HCT116 (cell line): ENCODE measurements at places on chromosomes 4 and X.

DNA sequence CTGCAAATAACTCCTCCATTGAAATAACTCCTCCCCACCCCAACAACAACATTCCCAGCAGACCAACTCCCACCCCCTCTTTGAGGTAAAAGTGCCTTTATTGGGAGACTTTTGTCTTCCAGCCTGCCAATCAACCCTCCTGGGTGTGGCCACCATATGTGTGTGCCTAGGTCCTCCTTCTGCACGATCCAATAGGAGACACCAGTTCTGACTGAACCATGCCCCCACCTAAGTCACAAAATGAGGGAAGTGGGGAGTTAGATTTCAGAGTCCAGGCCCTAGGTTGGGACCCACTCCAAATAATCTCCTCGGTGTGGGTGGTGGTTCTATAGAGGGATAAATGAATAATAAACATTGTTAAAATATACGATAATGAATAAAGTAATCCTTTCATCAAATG lies 3.0 kb downstream of the PLP2 start:
- DNase-seq: no peak

DNA sequence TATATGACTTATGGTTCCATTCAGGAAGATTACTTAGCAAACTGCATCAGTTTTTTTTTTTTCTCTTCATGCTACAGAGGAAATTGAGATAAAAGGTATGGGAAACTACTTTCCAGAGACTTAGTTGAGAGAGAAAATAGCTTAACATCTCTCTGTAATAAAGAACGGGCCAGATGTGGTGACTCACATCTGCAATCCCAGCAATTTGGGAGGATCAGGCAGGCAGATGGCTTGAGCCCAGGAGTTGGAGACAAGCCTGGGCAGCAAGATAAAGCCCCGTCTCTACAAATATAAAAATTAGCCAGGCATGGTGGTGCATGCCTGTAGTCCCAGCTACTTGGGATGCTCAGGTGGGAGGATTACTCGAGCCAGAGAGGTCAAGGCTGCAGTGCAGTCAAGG lies 271.2 kb upstream of the TENM3 start:
- DNase-seq: no peak

DNA sequence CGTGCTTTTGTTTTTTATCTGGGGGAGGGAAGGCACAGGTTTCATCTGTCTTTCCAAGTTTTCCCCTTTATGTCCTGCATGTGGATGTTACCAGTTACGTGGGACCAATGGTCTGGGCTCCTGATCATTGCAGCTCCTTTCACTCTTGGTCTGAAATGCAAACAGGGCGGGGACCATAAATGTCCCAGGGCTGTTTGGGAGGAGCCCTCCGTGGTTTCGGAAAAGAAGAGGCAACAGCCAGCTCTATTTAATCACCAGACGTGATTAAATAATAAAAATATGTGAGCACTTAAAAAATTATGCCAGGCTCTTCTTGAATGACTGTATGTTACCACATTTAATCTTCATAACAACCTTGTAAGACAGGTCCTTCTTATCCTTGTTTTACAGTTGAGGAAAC lies 30.8 kb upstream of the C1GALT1C1 start:
- DNase-seq: no peak

- no peak for DNase-seq
Measured at GRCh38 chrX:100649550-100650356, 5.8 kb downstream of the SRPX2 start.

DNA sequence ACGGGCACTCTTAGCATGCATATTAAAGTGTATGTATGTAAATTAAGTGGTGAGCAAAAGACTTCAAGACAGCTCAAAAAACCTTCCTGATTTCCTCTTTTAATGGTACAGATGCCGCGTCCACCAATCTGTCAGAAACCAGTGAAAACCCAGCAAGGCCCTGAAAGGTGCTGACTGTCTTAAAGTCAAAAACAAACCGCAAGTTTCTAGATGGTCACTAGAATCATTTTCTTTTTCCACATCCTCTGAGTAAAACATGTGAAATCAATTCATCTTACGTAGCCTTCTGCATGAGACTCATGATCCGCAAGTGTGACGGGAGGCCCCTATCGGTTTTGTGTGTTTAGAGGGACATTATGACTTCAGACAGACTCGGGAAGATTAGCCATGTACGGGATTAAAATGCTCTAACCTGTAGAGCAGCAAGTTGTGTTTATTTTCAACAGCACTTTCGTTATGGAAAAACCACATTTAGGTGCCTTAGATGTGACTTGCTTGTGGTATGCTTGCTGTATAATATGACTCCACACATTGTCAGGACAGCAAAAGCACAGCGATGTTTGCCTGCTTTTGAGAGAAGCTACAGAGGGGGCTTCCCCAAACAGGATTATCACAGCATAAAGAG lies 88.2 kb upstream of the STS start:
- DNase-seq: no peak

DNA sequence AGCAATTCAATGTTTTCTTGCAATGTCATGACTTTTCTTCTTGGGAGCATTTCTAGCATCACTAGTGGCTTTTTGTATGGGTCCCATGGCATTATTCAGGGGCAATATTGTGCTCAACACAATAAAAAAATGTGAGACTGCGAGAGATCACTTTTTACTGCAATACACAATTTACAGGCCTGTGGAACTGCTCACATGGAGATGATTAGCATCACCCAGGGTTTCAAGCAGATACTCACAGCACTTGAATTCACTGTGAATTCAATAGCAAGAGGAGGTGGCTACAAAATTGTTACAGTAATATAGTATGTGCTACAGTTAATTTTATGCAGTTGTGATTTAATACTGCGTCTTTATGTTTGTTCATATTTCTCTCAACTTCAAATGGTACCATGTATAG lies 50.4 kb downstream of the TBC1D19 start:
- DNase-seq: no peak

GRCh38 chrX:121356139-121356849 lies 308.9 kb downstream of the GLUD2 start:
- no peak for DNase-seq
